T47D (cell line): ENCODE measurements at places on chromosomes 5 and 9.
A peak's percentile ranks its signal among the peaks of the same experiment; 100 is the strongest.

GRCh38 chr5:167770461-167770860 is 521.0 kb upstream of the WWC1 start:
- DNase-seq, result no peak

DNA sequence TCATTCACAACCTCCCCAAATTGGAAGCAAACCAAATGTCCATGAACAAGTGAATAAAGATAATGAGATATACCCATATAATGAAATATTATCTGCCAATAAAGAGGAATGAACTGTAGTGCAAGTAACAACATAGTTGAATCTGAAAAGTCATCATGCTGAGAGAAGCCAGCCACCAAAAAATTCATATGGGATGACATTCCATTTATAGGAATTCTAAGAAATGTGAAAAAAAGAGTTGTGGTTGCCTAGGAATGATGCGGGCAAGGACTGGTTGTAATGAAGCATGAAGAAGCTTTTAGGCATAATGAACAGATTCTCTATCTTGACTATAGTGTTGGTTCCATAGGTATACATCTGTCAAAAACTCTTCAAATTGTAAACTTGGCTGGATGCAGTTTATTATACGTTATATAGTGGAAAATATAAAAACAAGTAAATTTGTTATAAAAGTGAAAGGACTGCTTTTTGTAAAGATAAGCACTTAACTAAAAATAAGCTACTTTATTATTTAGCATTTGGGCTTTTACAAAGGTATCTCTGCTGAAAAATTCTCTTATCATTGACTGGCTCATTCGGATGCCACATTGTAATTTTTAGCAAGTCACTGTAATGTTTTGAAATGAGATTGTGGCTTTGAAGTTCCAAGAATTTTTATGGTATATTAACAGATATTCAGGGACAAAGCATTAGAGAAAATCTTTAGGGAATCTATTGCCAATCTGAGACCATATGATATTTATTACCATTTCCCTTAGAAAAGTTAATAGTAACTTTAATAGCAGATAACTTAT is 21.2 kb upstream of the TTC23L start:
- DNase-seq, result no peak

DNA sequence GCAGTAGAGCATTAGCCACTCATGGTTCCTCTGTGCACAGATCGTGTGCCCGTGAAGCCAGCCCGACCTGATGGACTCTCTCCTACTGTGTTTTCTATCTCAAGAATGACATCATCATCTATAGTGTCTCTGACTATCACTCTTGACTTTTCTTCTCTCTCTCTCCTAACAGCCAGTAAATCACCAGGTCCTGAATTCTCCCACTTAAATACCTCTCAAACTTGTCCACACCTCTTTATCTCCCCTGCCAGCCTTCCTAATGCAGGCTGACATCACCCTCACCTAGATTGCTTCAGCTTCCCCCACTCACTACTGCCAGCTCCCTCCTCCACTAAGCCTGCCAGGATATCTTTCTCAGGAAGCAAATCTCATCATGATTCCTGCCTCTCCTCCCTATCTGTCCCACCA is 90.6 kb upstream of the MIER3 start:
- no peak for DNase-seq

DNA sequence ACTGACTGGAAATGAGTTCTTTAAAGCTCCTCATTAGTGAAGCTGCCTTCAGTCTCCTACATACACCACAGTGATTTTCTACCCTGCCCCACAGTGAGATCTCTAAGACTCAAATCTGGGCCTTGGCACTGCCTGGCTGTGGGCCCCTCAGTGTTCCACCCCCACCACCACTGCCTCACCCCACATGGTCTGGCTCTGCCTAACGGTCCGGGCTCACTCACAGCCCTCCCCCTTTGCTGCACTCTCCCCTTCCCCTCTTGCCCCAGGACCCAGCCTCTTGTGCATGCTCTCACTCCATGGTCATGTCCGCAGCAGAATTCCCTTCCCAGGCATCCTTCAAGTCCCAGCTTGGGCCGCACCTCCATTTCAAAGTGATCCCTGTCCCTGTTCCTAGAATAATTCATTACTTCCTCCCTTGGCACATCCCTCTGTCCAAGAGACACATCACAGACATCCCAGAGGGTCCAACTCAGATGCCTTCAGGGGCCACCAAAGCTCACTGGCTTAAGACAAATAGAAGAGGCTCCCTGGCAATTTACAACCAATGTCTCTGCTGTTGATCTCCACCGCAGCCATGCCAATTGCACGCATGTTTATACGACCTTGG is 56.7 kb downstream of the HRH2 start:
- no peak for DNase-seq

DNA sequence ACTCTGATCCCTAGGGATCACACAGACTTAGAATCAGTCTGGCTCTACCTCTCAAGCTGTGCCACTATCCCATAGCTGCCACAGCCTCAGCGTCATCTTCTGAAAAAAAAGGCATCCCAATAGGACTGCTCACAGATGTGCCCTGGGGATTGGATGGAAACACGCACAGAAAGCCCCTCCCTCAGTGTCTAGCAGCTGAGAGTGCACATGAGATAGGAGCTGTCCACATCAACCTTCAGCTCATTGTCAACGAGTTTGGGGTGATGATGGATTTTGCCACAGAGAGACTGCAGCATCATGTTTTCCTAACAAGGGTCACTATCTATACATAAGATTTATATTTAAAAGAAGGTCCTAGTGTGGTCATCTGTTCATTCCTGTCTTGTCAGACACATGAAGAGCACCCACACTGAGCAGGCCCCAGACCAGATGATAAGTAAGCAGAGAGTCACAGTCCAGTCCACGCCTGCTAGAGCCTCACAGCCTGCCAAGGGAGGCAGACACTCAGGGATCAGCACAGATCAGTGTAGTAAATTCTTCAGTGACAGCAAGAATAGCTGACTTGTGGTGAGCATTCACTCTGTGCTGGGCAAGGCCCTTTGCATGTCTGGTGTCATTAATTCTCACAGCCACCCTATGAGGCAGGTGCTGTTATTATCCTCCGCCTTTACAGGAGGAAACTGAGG is 25.8 kb downstream of the AFAP1L1 start:
- no peak for DNase-seq

DNA sequence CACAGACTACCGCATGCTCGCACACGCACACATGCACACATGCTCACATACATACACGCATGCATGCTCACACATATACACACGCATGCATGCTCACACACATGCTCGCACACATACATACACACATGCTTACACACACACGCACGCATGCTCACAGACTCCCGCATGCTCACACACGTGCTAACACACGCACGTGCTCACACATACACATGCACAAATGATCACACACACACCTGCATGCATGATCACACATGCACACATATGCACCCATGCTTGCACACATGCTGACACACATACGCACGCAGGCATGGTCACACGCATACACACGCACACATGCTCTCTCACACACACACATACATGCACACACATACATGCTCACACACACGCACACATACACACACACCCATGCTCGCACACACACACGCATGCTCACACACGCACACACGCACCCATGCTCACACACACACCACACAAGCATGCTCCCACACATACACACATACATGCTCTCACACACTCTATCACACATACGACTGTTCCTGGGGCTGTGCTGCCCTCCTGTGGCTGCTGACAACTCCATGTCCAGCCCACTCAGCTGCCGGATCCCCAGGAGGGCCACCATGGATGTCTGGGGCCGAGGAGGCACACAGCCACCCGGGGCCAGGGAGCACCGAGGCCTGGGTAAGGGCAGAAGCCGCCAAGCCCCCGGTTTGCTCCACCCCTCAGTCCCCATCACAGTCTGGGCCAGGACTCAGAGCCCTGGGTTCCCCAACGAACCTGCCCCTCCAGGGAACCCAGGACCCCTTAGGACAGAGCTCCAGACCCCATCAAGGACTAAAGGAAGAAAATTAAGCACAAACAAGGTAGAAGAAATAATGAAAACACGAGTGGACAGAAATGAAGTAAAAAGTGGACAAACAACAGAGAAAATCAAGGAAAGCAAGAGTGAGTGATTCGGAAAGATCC is 31.4 kb upstream of the EGFL7 start:
- DNase-seq, result peak; percentile 88

DNA sequence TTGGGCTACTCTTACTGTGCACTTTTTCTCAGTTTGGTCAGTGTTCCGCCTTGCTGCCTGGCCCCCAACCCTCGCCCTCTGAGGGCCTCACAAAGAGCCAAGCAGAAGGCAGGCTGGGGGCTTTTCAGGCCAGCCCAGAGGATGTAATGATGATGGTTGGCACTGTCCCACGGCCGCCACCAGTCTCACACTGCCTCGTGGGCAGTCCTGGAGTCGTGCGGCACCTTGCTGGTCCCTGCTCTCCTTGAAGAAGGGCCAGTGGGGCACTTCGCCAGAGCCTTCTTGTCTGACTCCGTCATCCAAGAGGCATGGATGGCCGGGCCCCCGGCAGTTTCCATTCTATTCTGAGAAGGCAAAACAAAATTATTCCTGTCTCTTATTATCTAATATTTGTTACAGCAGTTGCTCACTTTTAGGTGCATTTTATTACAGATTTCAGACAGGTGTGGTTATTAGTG is 21.0 kb downstream of the TENT4A start:
- DNase-seq, result no peak

- DNase-seq, result no peak
These were observed 929.7 kb upstream of the SEMA6A start for GRCh38 chr5:117504305-117504704.

- no peak for DNase-seq
These were observed 51.1 kb downstream of the NSUN2 start for GRCh38 chr5:6581559-6582426.

DNA sequence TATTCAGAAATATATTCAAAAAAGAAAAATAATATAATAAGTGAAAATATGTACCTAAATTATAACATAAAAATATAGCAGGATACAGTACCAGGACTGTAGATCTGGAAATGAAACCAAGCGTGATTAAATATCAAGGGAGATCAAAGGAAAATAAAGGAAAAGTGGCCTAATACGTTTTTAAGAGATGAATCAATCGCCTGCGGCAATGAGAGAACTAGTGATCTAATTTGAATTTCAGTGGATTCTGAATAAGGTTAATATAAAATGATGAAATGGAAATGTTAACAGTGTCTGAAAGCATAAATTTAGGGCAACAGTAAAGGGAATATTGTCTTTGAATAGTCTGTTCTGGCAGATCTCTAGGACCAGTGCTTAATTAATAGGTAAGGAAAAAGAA is 1761.9 kb upstream of the ACO1 start:
- no peak for DNase-seq

DNA sequence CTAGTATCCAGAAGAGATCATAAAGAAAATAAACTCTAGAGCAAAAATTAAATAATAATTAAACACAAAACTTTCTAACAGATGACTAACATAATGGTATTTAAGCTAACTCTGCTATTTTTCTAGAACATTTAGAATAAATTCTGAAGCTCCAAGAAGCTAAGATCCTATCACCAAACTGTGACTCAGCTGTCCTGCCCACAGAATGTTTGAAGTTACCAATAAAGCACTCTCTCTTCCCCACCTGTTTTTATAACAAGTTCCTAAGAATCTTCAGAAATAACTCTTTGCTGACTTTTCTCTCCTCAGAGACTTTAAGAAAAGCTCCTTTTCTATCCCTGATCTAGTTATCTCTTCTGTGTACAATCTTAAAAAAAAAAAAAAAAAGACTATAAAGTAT is 6.0 kb upstream of the EFNA5 start:
- DNase-seq, result no peak

DNA sequence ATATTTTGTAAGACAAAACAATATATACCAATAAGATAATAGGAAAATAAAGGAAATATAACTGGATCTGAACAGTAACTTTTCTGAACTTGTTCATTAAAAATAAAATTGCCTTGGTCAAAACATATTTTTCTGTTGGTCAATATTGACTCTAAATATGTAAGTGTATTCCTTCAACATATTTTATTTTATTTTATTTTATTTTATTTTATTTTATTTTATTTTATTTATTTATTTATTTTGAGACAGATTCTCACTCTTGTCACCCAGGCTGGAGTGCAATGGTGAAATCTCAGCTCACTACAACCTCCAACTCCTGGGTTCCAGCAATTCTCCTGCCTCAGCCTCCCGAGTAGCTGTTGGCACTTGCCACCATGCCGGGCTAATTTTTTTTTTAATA is 571.0 kb downstream of the NR2F1-AS1 start:
- DNase-seq, result no peak

GRCh38 chr5:14930486-14930885 is 58.9 kb upstream of the ANKH start:
- no peak for DNase-seq

GRCh38 chr9:86082870-86083269 is 16.5 kb downstream of the GOLM1 start:
- DNase-seq, result no peak

DNA sequence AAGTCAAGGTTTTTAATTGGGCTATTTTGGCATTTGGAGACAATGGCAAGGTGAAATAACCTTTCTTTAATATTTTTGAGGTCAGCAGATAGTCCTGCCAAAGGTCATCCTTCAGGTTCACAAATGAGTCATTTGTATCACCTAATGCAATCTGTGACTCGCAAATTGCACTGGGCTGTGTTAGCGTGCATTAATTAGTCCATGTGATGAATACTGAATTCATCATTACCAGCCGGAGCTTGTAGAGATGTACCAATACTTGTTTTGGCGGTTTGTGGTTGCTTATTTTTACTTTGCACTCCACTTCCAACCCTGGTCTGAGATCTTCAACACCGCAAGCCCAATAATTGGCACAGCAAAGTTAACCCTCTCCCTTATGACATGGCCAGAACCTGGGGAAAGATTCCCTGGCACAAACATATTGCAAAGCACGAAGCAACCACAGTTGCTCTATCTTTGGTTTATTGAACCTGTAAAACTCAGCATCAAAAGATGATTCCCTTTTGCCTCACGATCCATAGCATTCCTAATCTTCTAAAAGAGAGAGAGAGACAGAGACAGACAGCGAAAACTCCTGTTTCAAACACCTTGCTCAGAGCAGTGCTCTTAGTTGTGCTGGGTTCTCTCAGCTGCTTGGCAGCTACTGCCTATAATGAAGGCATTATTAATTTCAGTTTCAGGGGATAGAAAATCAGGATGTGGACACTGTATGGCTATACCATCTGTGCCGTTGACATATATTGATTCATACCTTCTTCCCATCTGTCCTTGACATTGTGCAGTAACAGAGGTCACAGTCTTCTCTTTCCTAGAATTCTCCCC is 178.1 kb downstream of the EBF1 start:
- no peak for DNase-seq

DNA sequence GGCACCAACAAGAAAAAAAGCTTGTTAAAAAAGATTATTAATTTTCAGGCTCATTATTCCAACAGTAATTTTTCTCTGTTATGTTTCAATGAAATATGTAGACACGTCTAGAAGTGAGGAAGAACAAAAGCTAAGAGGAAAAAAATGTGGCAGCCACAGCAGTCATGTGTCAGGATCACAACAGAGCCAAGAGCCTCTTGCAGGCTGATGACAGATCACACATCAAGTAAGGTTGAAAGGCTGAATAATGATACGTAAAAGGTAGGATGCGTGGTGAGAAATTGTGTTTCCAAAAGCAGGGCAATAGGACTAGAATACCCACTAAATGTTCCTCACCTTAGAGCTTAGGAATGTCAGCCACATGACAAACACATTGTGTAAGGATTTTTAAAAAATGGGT is 124.8 kb downstream of the HTR1A start:
- DNase-seq, result no peak

- DNase-seq, result no peak
These were observed 1523.9 kb downstream of the MAT2B start for GRCh38 chr5:165029099-165029870.

GRCh38 chr5:135494196-135494595 is 41.6 kb downstream of the NEUROG1 start:
- DNase-seq, result no peak
